Aorta (tissue), 5 donors: ENCODE measurements at places on chromosomes 5 and 9. TPM values are rescaled to one million over a fixed set of nuclear protein-coding genes. Genes with fewer than 3 reads are reported as not detected.

DNA sequence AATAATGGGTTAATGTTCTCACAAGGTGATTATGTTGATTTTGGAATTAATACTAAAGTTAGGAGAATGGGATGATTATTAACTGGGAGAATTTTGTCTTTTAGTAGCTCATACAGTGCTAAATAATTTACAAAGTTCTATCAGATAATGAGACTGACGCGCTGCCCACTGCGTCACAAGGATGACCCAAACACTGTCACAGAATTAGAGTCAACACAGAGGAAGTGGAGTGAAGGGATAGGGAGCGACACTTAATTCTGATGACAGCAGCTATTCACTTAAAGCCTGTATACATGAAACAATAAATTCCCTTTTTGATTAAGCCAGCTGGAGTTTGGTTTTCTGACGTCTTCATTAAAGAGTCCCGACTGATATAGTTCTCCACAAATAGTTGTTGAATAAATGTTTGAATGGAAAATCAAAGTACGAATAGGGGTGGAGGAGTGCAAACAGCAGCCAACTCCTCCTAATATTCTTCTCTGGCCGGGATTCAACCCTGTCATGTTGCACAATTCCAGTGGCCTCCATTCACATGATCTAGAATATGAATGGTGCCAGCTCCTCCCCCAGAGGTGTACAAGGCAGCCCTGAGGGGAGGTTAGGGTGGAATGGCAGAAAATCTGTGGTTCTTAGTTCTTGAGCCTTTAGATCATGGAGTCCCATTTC is 140.3 kb downstream of the PCSK1 start:
- H3K4me1 ChIP-seq: peaks cover 3% of the 10 kb centered on the region
- no peaks in the 10 kb centered on the region for H3K27me3 ChIP-seq
- H3K4me3 ChIP-seq: no peak overlapping the region
- DNase-seq: peak; percentile 52
- no peak overlapping the region for H3K27ac ChIP-seq

CKS2 gene
- total RNA-seq: 8.9 TPM

- H3K4me3 ChIP-seq: no peak overlapping the region
- H3K27ac ChIP-seq: no peak overlapping the region
- DNase-seq: no peak
- no peaks in the 10 kb centered on the region for H3K36me3 ChIP-seq
- H3K27me3 ChIP-seq: no peaks in the 10 kb centered on the region
Observed at GRCh38 chr5:96931605-96932004, 4.3 kb upstream of the LNPEP start.

IL4 gene
- total RNA-seq: not detected

- no peaks in the 10 kb centered on the region for H3K4me1 ChIP-seq
- H3K36me3 ChIP-seq: no peaks in the 10 kb centered on the region
- no peak overlapping the region for H3K27ac ChIP-seq
- peak; percentile 96 for DNase-seq
- peak overlapping the region; percentile 25 for H3K4me3 ChIP-seq
Observed at GRCh38 chr5:43105369-43106289, 15.1 kb upstream of the ZNF131 start.

- no peaks in the 10 kb centered on the region for H3K36me3 ChIP-seq
- no peak overlapping the region for H3K4me3 ChIP-seq
- no peak for DNase-seq
- no peak overlapping the region for H3K27ac ChIP-seq
- H3K27me3 ChIP-seq: no peaks in the 10 kb centered on the region
Observed at GRCh38 chr9:130867556-130867955, 29.1 kb downstream of the QRFP start.

DNA sequence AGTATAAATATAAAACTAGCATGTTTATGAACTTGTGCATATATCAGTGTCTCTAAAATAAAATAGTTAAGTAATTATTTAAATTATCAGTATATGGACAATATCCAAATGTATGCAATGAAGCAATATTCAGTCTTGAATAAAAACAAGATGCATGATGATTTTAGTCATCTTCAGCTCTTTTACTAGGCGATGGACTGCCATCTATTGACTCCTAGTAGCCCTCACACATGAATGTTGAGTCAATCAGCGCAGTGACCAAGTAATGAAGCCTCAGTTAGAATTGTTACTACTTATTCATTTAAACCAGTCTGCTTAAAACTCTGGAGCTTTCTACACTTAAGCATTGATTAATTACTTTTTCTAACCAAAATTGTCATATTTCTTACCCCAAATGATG is 92.9 kb upstream of the GRHPR start:
- H3K27ac ChIP-seq: no peak overlapping the region
- no peaks in the 10 kb centered on the region for H3K36me3 ChIP-seq
- DNase-seq: no peak
- no peak overlapping the region for H3K4me3 ChIP-seq
- no peaks in the 10 kb centered on the region for H3K27me3 ChIP-seq
- H3K4me1 ChIP-seq: no peaks in the 10 kb centered on the region

DNA sequence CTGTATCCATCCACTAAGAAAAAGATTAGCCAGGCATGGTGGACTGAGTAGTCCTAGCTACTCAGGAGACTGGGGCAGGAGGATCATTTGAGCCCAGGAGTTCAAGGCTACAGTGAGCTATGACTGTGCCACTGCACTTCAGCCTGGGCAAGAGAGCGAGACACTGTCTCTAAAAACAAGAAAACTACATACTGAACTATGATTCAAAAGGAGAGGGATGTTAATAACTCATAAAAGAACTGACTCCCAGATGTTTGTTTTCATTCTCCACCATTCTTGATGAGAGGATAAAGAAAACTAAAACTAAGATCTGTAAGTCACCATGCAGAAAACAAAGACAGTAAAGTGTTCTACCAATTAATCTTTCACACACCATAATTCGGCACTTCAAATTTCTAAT is 53.5 kb downstream of the AUH start:
- DNase-seq: no peak
- no peak overlapping the region for H3K27ac ChIP-seq
- H3K4me1 ChIP-seq: no peaks in the 10 kb centered on the region
- no peaks in the 10 kb centered on the region for H3K27me3 ChIP-seq

- H3K27ac ChIP-seq: no peak overlapping the region
- no peaks in the 10 kb centered on the region for H3K27me3 ChIP-seq
- H3K4me1 ChIP-seq: no peaks in the 10 kb centered on the region
- H3K4me3 ChIP-seq: no peak overlapping the region
- DNase-seq: no peak
Observed at GRCh38 chr5:155082401-155082800, 68.8 kb downstream of the KIF4B start.

DNA sequence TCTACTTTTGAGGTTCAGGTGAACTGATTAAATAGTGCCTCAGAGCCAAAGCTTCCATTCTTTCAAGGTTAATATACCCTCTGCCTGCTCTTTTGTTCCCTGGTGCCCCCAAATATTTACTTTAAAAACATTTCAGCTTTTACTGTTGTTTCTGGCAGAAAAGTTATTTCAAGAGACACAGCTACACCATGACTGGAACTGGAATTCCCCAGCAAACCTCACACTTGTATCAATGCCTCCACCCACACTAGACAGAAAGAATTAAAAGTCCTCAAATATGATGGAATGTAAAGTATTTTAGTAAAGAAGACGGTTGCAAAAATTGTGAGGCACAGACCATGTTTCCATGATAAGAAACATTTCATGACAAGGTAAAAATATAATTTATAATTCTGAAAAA is 720.2 kb upstream of the TYRP1 start:
- DNase-seq: no peak
- H3K36me3 ChIP-seq: no peaks in the 10 kb centered on the region
- H3K27ac ChIP-seq: no peak overlapping the region
- no peaks in the 10 kb centered on the region for H3K4me1 ChIP-seq
- H3K4me3 ChIP-seq: no peak overlapping the region

- peaks cover 4% of the 10 kb centered on the region for H3K4me1 ChIP-seq
- no peak for DNase-seq
- H3K4me3 ChIP-seq: no peak overlapping the region
- H3K27ac ChIP-seq: no peak overlapping the region
- no peaks in the 10 kb centered on the region for H3K36me3 ChIP-seq
- H3K27me3 ChIP-seq: no peaks in the 10 kb centered on the region
Observed at GRCh38 chr5:7756453-7756852, 94.5 kb downstream of the CFAP90 start.

- H3K27me3 ChIP-seq: no peaks in the 10 kb centered on the region
- peak; percentile 24 for DNase-seq
- no peaks in the 10 kb centered on the region for H3K4me1 ChIP-seq
Observed at GRCh38 chr5:132269635-132270334, 12.3 kb downstream of the PDLIM4 start.

FOXE1 gene
- not detected for total RNA-seq

DNA sequence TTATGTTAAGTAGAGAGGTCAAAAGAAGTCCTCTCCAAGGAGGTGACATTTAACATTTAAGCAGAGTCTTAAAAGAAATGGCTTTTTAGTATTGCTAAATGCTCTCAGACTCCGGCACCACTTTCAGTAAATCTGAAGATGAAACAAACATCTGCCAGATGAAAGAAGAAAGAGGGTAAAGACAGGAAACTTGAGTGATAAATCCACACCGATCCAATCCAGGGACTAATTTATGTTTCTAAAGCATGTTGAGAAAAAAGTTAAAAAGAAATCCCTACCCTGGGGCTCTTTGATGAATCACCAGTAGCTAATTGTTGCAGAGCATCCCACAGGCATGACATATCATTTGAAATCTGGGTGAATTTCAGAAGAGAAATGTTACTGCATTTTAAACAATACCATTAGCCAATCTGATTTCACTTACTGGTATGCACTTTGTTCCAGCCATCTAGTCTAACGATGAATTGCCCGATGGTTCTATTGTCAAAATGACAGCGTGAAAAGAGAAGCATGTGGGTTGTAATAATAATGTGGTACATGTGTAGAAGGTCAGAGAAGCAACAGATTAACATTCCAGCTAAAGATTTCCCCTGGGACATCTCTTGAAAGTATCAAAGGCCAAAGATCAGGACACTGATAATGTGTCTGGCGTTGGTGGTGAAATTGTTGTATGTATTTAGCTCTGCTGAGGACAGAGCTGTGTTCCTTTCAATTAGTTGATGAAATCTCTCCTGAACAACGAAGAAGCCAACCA is 485.7 kb downstream of the CSNK1G3 start:
- H3K4me1 ChIP-seq: no peaks in the 10 kb centered on the region
- no peak overlapping the region for H3K4me3 ChIP-seq
- H3K27me3 ChIP-seq: no peaks in the 10 kb centered on the region

DNA sequence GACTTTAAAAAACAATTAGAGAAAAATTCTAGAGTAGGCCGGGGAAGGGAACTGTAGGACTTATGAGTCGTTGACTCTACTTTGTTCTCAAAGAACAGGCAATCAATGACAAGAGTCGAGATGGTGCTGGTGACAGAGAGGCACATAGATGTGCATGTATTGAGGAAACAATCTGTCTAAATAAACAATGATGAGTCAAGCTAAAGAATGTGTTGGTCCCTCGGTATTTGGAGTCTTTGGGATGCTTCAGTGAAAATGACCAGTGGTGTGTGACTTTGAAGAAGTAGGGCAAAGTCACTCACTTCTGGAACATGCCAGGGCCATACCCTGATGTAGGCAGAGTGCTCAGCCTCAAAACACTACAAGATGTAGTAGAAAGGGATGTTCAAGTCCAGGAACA is 288.1 kb upstream of the PANK3 start:
- no peaks in the 10 kb centered on the region for H3K27me3 ChIP-seq
- no peaks in the 10 kb centered on the region for H3K36me3 ChIP-seq
- H3K4me3 ChIP-seq: no peak overlapping the region
- H3K4me1 ChIP-seq: no peaks in the 10 kb centered on the region

PCDHAC2 gene
- 1.4 TPM for total RNA-seq

DNA sequence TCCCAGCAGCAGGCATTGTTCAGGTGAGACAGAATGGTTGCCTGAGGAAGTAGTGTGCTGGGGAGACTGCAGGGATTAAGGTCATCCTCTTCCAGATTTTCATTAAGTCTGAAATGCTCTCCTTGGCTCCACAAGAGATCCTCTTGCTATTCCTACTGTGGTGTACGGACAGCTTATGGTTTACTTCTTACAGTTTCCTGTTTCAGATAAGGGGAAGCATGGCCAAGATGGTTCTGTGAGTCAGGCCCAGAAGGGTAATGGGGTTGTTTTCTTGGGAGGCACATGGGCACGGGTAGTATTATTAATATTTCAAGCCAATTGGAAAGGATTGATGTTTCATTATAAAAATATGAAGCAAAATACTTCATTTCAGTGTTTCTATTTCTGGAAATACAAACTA is 42.9 kb downstream of the GLRX start:
- peak overlapping the region; percentile 30 for H3K27ac ChIP-seq
- H3K36me3 ChIP-seq: no peaks in the 10 kb centered on the region
- H3K4me1 ChIP-seq: no peaks in the 10 kb centered on the region
- no peak overlapping the region for H3K4me3 ChIP-seq
- no peak for DNase-seq
- H3K27me3 ChIP-seq: no peaks in the 10 kb centered on the region

SPARC gene
- total RNA-seq: 2,087 TPM

DNA sequence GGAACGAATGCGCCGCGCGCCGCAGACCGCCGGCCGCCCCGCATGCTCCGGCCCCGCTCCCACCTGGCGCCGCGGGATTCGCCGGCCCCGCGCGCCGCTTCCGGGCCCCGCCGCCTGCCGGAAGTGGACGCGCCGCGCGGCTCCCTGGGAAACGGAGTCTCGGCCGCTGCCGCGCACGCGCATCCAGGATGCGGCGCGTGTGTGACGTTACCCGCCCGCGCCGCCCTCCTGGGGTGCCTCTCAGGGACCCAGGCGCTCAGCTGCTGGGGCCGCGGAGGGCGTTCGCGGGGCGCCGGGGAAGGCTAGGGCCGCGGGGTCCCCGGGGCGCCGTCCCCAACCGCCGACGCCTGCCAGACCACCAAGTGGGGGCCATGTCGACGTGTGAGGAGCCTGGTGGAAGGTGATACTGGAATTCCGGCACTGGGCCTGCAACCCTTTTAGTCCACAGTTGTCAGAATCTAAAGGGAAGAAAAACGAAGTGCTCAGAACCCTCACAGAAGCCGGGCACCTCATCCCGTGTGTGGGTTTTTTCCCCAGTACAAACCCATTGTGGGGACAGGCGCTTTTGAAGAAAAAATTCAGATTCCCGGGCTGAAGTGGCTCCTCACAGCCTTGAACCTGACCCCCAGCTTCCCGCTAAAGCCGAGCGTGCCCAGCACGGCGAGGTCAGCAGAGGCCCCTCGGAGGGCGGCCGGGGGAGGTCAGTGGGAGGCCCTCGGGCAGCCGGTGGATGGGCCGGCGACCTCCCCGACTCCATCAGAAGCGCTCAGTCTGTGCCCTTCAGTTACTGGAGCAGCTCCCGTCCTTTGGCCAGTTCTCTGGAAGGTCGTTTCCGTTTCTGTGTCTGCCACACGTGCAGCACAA is at the start of gene CLPTM1L:
CLPTM1L (minus strand) TSS at position 125 of the 864 bp plus-strand sequence. CDS start 258 bp downstream, outside the sequence.
- peak; percentile 96 for DNase-seq
- no peaks in the 10 kb centered on the region for H3K4me1 ChIP-seq
- no peak within 1 kb of the TSS for H3K27ac ChIP-seq
- peak within 1 kb of the TSS; percentile 97 for H3K4me3 ChIP-seq
- H3K27me3 ChIP-seq: no peaks in the 10 kb centered on the region

GRCh38 chr5:160317434-160317833 is 5.1 kb upstream of the CCNJL start:
- H3K27ac ChIP-seq: no peak overlapping the region
- no peaks in the 10 kb centered on the region for H3K36me3 ChIP-seq
- no peak for DNase-seq
- no peaks in the 10 kb centered on the region for H3K4me1 ChIP-seq
